ENCODE measurements at places on chromosomes 13 and 19. TPM values are rescaled to one million over a fixed set of nuclear protein-coding genes. Genes with fewer than 3 reads are reported as not detected.

PEAK3 gene
- not detected for total RNA-seq

SYT5 gene
- 0.41 TPM for total RNA-seq

ZNF700 gene
- total RNA-seq, result 14.5 TPM

FAM32A gene
- 44.5 TPM for total RNA-seq

- peak overlapping the region; percentile 98 for H3K27ac ChIP-seq
- peak overlapping the region; percentile 63 for H3K4me3 ChIP-seq
- peaks cover 3% of the 10 kb centered on the region for H3K27me3 ChIP-seq
- peaks cover 14% of the 10 kb centered on the region for H3K36me3 ChIP-seq
- peaks cover 29% of the 10 kb centered on the region for H3K4me1 ChIP-seq
- no peak for DNase-seq
These were observed 1.2 kb upstream of the ZNF574 start for GRCh38 chr19:42074513-42075363.

- H3K27me3 ChIP-seq, result peaks cover 98% of the 10 kb centered on the region
- H3K4me3 ChIP-seq, result no peak overlapping the region
- H3K27ac ChIP-seq, result no peak overlapping the region
These were observed 13.6 kb downstream of the ZIC2 start for GRCh38 chr13:99995104-99995588.

GRCh38 chr13:33286128-33286527 is 573 bp upstream of the STARD13 start:
- H3K4me3 ChIP-seq, result peak overlapping the region; percentile 43
- DNase-seq, result no peak
- H3K4me1 ChIP-seq, result peaks cover 11% of the 10 kb centered on the region
- peaks cover 12% of the 10 kb centered on the region for H3K27me3 ChIP-seq

- H3K36me3 ChIP-seq, result peaks cover 50% of the 10 kb centered on the region
- H3K4me3 ChIP-seq, result no peak overlapping the region
- DNase-seq, result no peak
- H3K27ac ChIP-seq, result no peak overlapping the region
- H3K4me1 ChIP-seq, result no peaks in the 10 kb centered on the region
- no peaks in the 10 kb centered on the region for H3K27me3 ChIP-seq
These were observed 23.2 kb upstream of the EEF1AKMT1 start for GRCh38 chr13:20796791-20797508.

DNA sequence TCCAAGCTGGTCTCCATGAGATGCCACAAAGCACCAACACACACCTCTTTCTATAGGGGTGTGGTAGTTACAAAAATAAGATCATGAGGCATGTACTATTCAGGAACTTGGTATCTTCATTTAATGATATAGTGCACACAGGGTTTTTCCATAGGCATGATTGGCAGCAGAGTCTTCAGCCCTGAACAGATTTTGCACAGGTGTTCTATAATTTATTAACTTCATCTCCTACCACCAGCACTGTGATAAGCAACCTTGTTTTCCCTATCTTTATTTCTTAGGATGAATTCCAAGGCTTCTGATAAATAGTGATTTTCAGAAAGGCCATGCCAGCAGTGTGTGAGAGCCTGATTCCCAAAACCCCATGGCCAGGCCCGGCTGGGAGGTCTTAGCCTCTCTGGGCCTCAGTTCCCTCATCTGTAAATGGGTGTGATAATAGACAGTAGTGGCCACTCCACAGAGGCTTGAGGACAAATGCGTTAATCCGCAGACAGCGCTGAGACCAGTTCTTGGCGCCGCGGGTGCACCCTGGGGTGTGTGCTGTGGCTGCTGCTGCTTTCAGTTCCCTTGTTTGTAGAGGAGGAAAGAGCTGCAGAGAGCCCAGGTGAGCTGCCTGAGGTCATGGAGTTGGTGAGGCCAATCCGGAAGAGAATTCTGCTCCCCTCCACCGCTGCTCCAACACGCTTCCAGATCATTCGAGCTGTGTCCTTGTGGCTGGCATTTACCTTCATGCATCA is 33.1 kb downstream of the DHRS12 start:
- DNase-seq, result no peak
- H3K4me3 ChIP-seq, result no peak overlapping the region
- no peaks in the 10 kb centered on the region for H3K27me3 ChIP-seq
- no peak overlapping the region for H3K27ac ChIP-seq
- no peaks in the 10 kb centered on the region for H3K4me1 ChIP-seq
